ENCODE measurements at places on chromosomes 5 and 9. TPM values are rescaled to one million over a fixed set of nuclear protein-coding genes. Genes with fewer than 3 reads are reported as not detected.

DNA sequence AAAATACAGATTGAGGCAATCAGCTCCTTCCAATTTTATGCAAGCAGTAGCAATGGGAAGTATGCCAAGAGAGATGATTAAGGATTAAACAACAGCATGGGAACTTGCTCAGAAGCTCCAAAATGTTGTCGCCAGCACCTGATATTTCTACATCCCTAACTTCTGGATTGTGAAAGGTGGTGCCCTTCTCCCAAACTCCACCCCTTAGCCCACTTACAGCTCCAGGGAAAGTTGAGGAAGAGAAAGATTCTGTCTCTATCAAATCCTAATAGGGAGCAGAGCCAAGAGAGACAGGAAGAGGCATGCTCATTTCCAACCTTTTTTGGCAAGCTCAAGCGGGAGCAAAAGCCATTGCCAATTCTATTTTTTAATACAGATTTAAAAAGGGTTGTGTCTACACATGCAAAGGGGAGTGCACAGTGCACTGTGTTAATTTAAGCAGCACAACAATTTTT is 92.4 kb upstream of the NR3C1 start:
- no peak for DNase-seq

- DNase-seq: no peak
These were observed 588.9 kb downstream of the MAT2B start for GRCh38 chr5:164094291-164094690.

DNA sequence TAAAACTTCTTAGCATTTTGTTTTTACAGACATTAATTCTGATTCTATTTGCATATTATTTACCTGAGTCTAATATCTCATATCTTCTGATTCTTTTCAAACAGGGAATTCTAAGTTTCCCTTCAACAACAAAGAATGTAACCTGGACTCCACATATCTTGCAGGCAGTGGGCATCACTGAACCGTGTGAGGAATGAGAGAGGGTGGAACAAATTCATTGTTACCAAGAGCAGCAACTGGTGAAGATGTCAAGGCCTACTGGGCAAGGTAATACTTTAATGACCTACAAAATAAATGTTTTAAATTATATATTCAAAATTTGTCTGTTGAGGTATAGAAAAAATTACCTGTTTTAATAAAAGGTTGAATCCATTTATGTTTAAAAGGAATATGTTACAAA is 455.3 kb upstream of the TUSC1 start:
- no peak for DNase-seq

DNA sequence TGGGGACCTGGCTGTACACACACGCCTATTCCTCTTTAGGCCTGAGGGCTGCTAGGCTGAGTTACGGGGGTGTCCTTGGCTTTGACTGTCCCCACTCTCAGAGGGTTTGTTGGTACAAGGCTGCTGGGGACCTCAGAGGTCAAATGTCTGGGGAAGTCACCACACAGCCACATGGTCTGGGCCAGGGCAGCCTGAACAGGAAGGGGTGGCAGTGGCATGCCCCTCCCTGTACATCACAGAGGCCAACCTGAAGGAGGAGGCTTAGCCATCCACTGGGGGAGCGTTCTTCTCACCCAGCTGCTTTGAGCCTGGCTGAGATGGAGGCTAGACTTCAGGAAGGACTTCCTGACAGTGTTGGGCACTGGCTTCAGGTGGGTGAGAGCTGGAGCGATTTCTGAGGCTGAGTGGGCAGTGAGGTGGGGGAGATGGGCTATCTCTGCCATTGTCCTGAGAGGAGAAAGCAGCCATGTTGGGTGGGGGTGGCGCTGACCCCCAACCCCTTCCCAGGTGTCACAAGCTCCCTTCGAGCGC is 36.3 kb downstream of the CXXC5 start:
- DNase-seq: no peak

GRCh38 chr5:132053483-132053882 is 7.0 kb upstream of the IL3 start:
- no peak for DNase-seq

TRIM36 gene
- total RNA-seq: 9.4 TPM

All from progenitor cell of endocrine pancreas (in vitro differentiated cells).